ENCODE measurements at places on chromosomes 5 and 9.

GRCh38 chr5:136109453-136110135 is 23.1 kb upstream of the SMAD5 start:
- DNase-seq: no peak

DNA sequence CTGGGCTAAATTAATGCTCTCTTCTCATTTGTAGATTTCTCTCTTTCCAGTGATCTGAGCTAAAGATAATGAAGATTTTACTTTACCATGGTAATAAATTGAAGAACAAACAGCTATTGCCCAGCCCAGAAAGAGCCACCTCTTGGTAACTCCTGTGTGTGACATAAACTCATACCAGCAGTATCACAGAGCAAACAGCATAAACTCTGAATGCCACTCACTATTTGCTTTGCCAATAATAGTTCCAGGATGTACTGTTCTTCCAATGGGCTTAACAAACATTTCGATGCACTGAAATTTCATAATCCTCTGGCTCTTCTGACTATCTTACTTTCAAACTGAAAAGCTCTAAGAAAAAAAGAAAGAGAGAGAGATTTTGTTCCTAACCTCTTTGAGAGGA is 69.8 kb upstream of the RASEF start:
- DNase-seq: no peak

DNA sequence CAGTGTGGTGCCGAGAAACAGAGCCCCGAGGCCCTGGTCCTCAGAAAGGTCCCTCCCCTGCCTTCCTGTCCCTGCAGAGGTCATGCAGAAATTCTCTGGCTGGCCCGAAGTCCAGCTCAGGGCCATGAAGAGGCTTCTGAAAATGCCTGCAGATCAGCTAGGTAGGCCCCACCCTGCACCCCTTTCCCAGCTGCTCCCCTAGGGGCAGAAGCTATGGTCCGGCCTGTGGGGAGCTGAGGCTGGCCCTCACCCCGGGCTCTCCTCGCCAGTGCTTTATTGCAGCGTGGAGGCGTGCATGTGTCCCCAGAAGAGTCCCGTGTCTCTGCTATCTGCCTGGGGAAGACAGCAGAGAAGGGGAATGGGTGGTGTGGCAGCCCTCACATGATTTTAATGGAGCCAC is 19.9 kb downstream of the REXO4 start:
- DNase-seq: no peak

DNA sequence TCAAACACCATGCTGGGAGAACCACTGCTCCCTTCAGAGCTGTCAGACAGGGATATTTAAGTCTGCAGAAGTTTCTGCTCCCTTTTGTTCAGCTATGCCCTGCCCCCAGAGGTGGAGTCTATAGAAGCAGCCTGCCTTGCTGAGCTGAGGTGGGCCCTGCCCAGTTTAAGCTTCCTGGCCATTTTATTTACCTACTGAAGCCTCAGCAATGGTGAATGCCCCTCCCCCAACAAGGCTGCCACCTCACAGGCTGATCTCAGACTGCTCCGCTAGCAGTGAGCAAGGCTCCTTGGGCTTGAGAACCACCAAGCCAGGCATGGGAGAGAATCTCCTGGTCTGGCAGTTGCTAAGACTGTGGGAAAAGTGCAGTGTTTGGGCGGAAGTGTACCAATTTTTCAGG is 205.5 kb upstream of the PTGER4 start:
- no peak for DNase-seq

GRCh38 chr5:43773478-43773844 is 170.5 kb downstream of the NNT start:
- DNase-seq: no peak

DNA sequence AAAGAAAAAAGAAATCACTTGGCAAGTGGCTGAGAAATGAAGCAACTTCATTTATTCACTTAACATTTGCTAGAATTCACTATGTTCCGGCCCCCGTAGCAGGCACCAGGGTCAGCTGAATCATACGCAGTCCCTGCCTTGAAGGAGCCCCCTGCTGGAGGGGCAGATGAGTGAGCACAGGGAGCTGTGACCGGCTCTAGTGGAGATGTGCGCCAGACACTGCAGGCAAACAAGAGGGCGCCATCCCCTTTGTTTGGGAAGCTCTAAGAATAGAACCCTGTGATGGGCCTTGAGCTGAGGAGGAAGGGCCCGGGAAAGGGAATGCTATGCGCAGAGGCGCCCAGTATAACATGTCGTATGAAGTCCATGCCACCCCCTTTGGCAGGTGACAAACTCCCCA is 20.2 kb upstream of the RPL26L1 start:
- no peak for DNase-seq

- DNase-seq: no peak
Measured at GRCh38 chr5:39945870-39946269, 521.1 kb upstream of the DAB2 start.

GRCh38 chr5:79588696-79589095 is 23.5 kb upstream of the TENT2 start:
- DNase-seq: no peak

DNA sequence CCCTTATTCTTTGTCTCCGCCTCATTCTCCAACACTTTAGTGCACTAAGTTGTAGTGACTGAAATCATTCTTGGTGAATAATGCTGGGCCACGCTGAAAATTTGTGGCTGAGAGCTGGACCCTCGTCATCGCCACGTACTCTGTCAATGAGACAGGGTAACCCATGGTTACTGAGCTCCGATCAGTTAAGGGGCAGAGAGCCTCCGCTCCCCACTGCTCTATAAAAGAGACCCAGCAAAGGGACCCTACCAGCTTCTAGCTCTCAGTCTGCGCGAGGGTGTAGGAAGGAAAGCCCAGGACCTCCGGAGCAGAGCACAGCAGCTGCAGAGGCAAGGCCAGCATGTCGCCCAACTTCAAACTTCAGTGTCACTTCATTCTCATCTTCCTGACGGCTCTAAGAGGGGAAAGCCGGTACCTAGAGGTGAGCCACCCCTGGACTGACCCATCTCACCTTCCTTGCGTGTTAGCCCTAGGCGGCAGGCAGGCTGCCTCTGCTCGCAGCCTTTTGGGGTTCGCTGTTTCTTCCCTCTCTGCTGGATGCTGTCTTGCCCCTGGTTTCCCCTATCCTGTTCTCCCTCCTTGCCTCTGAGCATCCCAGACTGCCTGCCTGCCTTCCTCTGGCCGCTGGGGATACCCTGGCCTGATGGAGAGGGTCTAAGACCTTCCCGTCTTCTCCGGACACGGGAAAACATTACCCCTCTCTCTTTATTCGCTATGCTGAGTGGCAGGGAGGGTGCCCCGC is at the start of gene CRHBP:
Gene CRHBP, plus strand, starts transcription at position 251 of the 742 bp plus-strand sequence. Its CDS starts 90 bp downstream, at position 341.
- DNase-seq: no peak

DNA sequence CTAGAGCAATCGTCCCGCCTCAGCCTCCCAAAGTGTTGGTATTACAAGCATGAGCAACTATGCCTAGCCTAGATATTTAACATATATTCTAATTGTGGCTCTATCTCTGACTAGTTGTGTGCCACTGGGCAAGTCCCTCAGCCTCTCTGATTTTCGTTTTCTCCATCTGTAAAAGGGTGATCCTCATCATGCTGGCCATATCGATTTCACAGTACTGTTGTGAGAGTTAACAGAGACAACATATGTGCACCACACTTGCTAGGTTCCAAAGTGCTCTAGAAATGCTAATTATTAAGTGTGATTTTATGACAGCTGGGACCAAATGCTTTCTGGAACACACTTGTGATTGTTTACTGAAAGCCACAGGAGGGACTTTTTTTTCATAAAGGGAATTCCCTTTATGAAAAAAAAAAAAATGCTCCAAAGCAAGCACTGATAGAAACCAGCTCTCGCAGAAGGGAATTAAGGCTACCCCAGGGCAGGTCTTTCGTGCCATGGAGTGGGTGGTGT is 78.5 kb upstream of the EPB41L4B start:
- DNase-seq: no peak

- DNase-seq: no peak
Measured at GRCh38 chr5:64838376-64838775, 69.6 kb downstream of the CWC27 start.

- DNase-seq: no peak
Measured at GRCh38 chr9:76634356-76635054, 129.7 kb upstream of the PCA3 start.

DNA sequence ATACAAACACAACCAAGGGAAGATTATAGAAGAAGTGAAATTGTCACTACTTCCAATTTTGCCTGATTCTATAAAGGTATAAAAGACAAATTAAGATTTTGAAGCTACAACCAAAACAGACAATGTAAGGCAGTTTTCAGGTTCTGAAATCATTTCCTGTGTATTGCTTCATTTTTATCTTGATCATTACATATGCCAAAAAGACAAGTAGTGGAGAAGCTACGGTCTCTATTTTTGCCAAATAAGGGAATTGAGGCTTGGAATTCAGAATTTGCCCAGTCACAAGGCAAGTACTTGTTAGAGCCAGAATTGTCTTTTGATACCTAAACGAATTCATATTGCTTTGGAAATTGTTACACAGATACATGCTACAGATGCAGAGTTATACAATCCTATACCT is 20.6 kb downstream of the EDIL3 start:
- no peak for DNase-seq

- DNase-seq: no peak
Measured at GRCh38 chr9:2718698-2719033, 1.4 kb downstream of the KCNV2 start.

GRCh38 chr5:154409230-154409840 is 36.5 kb upstream of the SAP30L start:
- no peak for DNase-seq

DNA sequence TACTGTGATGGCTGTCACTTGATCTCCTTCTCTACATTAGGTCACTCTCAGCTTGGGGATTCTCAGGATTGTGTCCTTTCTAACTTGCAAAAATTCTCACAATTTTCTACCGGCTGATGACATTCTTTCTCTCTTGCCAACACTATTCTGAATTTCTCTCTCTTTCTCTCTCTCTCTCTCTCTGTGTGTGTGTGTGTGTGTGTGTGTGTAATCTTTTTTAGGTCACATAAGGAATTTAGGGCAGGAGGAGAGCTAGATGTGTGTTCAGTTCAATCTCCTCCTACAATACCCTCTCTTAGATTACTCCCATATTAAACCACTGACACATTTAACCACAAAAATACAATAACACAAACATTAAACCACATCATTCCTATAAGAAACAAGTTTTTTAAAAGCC is 242.3 kb upstream of the NREP start:
- DNase-seq: no peak

DNA sequence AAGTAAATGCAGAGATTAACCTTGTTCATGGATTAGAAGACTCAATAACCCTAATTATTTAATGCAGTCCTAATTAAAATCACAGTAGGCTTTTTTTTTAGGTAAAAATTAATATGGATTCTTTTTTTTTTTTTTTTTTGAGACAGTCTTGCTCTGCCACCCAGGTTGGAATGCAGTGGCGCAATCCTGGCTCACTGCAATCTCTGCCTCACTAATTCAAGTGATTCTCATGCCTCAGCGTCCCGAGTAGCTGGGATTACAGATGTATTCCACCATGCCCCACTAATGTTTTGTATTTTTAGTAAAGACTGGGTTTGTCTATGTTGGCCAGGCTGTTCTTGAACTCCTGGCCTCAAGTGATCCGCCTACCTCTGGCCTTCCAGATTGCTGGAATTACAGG is 40.6 kb downstream of the DENND4C start:
- no peak for DNase-seq

Measured in activated T-helper 9 cell treated with anti-CD3 and anti-CD28 coated beads, Interleukin-2, amount 50 U/mL, for 16 hours (primary cell).